ENCODE measurements at places on chromosomes 7 and 10. TPM values are rescaled to one million over a fixed set of nuclear protein-coding genes. Genes with fewer than 3 reads are reported as not detected.

PLPP4 gene
- total RNA-seq = 3.6 TPM

DNA sequence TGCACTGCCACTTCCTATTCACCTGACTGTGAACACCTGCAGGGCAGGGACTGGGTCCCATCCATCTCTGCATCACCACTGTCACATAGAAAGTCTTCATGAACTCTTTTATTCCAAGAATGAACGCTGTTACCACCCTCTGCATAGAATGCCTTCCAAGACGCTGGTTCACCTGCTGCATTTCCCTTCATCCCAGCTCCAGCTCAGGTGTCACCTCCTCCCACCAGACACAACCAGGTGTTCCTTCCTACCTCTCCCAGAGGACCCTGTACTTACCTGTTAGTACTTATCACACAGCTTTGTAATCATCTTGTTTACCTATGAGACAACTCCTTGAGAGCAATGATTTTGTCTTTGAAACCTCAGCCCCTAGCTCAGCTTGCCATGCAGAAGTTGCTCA, 31.1 kb downstream of the SORBS1 start:
- no peak for DNase-seq

SPDYE9 gene
- total RNA-seq = not detected

DNA sequence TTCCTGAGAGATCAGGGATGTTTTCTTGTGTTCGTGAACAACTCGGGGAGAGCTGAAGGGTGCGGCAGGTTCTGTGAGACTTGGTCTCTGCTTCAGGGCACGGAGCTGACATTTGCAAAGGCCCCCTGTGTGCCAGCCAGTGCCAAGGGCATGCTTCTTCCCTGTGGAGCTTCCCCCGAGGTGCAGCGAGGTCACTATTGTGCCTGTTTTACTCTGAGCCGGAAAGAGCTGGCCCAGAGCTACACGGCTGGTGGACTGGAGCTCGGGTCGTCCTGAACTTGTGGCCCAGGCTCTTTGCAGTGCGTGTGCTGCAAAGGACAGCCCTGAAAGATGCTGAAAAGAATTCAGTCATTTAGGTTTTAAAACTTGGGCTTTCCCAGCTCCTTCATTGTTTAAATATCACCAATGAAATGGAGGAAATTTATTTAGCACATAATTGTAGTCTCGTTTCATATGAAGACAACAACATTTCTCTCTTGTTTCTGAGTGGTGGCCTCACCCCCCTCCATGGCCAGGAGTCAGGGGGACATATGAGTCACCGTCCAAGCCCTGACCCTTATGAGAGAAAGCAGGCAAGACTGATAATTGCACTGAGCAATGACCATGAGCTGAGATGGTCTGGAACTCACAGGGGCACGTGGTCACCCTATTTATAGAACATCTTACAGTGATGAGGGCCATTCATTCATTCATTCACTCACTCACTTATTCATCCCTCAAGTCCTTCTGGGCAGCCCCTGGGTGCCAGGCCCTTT, 102.6 kb downstream of the PTPRE start:
- no peak for DNase-seq

- DNase-seq = no peak
These were observed 615 bp upstream of the WBP1L start for GRCh38 chr10:102743078-102743587.
